ENCODE measurements at places on chromosomes 5 and 9.

DNA sequence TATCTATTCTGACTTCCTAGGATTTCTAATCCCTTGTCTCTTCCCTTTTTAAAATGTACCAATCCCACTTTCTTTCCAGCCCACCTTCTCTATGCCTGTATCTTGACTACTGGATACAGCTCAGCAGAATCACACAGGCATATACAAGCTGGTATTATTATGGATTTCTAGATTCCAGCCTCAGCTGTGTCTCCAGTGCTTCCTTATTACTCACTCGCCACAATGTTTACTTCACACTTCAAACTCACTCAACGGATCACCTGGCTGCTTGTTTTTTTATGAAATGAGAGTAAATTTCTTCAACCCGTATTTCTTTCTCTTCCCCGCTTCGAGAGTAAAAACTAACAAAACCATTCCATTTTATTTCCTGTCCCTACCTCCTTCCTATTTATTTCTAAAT is 38.8 kb downstream of the CWC27 start:
- DNase-seq: no peak

DNA sequence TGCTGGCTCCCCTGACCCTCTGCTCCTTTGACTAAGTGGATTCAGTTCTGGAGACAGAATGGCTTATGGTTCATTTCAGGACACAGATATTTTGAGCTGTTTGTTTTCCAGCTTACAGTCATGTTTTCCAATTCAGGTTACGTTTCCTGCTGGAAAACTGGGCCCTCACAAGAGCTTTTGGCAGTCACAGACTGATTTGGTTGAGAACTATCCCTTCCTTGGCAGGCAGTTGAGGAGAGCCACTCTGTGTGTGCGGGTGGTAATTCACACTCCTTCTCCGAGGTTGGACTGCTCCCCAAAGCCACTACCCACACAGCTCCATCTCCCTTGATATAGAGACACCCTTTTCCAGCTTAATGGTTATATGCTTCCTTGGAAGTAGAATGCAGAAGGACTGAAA is 534.5 kb downstream of the TMEM38B start:
- DNase-seq: peak; percentile 34

- no peak for DNase-seq
Measured at GRCh38 chr5:1670351-1670750, 129.3 kb downstream of the MRPL36 start.

- peak; percentile 51 for DNase-seq
Measured at GRCh38 chr5:76714751-76715485, 1.0 kb upstream of the F2R start.

DNA sequence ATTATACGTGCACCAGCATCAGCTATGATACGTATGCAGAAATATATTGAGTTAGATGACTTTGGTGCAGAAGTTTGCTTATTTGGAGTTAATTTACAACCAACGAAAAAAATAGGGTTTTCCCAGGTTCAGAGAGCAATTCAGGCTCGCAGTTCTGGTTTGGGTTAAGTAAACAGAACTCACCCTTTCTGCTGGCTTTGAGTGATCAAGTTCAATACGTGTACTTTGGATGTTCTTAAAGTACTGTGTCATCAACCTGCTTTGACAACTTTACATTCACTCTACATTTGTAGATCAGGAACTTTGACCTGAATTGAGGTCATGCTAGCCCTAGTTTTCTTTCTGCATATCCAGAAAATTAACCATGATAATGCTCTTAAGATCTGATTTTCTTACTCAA is 40.7 kb downstream of the ACOT12 start:
- no peak for DNase-seq

GRCh38 chr9:6645355-6646292 is at the start of gene GLDC:
Gene GLDC (minus strand): TSS chr9:6645729. CDS start chr9:6645499, 230 bp downstream.
- DNase-seq: peak; percentile 33

DNA sequence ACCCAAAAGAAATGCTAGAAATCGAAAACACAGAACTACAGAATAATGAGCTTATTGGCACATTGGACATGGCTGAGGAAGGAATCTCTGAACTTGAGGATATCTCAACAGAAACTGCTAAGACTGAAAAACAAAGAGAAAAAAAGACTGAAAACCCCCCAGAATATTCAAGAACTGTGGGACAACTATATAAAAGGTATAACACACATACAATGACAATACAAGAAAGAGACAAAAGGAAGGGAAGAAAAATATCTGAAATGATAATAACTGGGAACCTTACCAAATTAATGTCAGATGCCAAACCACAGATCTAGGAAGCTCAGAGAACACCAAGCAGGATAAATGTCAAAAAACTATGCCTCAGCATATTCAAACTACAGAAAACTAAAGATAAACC is 68.6 kb upstream of the TNPO1 start:
- DNase-seq: no peak

- no peak for DNase-seq
Measured at GRCh38 chr9:100219347-100219746, 120.3 kb downstream of the INVS start.

DNA sequence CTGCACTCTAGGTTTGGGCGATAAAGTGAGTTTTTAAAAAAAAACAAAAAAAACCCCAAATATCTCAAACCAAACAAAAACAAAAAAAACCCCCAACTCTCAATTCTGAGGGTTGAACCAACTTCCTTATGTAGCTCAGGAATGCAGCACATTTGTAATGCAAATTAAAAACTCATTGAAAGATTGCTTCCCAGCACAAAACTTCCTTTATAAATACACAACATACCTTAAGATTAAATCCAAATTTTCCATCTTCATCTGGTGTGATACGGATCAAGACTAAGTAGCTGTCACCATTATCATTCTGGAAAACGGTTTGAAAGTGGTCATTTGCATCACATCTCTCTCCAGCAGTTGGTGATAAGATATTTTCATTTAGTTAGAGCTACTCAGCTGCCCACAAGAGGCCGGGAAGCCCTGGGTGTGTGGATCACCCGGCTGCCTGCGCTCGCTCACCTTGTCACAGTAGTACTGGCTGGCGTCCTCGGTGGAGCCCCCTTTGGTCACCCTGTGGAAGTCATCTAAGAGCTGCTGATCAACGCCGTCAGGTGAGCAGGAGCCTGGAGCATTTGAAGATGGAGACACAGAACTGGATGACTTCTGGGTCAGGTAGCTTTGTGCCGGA is 88.2 kb downstream of the PTPN3 start:
- DNase-seq: no peak

DNA sequence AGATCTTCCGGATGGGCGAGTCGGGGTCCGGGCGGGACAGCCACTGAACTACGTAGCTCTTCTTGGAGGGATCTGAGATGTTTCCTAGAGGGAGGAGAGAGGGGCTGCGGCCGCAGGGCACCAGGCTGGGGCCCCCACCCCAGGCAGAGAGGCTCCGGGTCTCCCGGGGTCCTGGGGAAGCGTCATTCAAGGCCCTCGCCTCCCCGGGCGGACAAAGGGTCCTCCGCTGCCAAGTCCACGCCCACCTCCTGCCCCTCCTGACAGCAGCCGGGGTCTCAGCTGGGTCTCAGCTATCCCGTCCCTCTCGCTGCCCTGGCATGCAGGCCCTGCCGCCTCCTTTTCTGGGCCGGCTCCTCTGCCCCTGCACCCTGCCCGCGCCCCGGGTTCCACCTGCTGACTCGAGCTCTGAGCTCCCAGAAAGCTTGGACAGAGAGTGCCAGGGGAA is 61.5 kb downstream of the ZNF354C start:
- no peak for DNase-seq

DNA sequence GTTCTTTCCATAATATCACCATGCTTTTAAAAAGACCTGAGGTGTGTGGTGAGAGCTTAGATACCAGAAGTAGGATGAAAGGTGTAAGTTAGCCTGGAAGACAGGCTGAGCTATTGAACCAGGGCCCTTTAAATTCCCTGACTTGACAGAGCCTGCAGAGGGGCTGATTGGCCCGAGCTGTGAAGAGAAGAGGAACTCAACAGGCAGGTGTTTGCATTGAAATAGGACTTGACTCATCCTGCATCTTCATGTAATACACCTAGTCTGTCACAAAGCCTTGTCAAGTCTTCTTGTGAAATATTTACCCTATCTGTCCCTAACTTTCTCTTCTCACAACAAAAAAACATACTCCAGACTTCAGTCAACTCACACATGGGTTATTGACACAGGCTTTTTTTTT is 16.6 kb upstream of the ANP32B start:
- no peak for DNase-seq

- no peak for DNase-seq
Measured at GRCh38 chr9:19223724-19224123, 6.8 kb upstream of the DENND4C start.

DNA sequence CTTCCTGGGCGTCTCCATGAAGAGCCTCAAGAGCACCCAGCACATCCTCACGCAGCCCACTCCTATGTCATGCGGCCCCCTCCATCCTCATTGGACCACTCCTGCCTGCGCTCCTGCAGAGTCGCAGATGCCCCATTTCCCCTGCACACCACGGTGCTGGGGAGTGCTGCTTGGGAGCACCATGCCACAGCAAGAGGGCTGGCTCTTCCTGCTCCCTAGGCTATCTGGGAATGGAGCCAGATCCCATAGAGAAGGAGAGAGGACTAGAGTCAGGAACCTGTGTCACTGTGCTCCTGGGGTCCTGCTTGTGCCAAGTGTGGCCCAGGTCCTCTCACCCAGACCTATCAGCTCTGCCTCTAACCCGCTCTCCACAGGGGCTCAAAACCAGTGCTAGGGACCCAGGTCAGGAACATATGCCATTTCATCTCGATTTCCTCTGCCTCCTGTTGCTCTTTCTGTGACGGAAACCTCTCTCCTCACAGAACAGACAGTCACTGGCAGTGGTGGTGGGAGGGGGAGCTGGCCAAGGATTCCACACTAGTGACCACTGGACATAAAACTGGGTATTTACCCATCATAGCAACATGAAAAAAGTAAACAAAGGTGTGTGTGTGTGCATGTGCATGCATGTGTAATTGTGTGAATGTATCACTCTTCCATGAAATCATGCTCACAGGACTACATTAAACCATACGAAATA is 178.4 kb downstream of the TTLL11 start:
- no peak for DNase-seq

All from femur (tissue), 1 donor.